HCT116 (cell line): ENCODE measurements at places on chromosomes 2 and 18. TPM values are rescaled to one million over a fixed set of nuclear protein-coding genes. Genes with fewer than 3 reads are reported as not detected.

DNA sequence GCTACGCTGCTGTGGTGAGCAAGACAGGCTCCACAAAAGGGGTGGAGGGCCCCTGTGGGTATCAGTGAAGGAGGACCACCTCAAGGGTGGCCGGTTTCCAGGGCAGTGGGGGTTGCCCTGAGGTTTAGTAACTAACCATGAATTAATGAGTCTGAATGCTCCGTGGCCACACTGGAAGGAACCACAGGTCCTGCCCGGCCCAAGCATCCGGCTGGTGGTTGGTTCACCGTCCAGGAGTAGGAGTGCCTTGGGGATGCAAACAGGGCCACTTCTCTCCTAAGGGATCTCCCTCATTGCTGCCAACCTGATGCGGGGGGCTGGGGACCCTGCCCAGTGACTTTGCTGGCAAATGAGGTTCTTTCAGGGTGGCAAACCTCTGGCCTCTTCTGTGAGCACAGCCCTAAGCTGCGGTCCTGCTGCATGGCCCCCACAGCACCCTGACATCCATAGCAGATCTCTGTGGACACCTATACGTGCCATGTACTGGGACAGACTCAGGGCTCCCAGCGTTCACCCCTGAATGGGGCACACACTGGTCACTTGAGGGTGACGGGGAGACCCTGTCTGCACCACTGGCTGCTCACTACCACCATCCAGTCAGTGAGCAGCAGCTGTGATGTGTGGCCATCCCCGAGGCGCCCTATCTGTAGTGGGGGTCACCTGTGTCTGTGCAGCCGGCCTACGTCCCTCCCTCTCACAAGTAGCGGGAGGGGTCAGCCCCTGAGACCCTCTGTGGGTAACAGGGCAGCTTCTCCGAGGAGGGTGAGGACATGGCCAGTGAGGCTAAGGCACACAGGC, 41.6 kb downstream of the HS6ST1 start:
- no peak for DNase-seq

DNA sequence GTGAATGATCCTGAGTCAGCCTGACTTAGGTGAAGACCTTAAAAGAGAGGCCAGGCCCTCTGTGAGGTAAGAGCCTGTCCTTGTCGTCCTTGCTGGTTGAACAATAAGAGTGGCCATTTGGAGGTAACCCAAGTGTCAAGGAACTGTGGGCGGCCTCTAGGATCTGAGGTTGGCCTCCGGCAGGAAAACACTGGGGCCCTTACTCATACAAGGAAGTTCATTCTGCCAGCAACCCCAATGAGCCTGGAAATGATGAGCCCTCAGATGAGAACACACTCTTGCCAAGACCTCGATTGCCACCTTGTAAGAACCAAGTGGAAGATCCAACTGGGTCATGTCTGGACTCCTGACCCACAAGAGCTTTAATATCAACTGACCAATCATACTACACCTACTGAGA, 95.5 kb upstream of the LRATD1 start:
- no peak for DNase-seq

- no peak for DNase-seq
Measured at GRCh38 chr2:45979065-45979464, 318.1 kb upstream of the EPAS1 start.

GRCh38 chr2:9897846-9898245, 53.6 kb upstream of the GRHL1 start:
- DNase-seq, result no peak

DNA sequence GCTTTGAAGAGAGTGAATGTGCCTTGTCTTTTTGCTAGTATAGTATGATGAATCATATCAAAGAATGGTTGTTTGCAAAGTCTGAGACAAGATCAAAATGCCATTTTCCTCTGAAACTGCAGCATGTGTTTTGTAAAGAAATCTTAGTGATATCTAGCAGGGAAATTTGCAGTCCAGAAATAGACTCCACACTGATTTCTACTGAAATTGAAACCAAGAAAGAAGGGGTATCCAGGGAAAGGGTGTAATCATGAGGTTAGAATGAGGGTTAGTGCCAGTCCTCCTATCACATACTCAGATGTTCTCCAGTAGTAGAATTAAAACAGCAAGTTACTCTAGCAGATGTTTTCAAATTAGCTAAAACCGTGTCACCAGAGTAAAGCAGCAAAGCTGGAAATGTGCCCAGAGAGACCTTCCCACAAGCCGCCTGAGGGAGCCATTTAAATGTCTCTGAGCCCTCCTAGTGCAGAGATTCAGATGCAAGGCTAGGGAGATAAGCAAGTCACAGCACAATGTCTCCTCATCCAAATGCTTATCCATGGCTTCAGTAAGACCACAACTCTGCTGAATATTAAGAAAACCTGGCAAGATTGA, 4.9 kb downstream of the DLGAP1 start:
- DNase-seq, result no peak

DNA sequence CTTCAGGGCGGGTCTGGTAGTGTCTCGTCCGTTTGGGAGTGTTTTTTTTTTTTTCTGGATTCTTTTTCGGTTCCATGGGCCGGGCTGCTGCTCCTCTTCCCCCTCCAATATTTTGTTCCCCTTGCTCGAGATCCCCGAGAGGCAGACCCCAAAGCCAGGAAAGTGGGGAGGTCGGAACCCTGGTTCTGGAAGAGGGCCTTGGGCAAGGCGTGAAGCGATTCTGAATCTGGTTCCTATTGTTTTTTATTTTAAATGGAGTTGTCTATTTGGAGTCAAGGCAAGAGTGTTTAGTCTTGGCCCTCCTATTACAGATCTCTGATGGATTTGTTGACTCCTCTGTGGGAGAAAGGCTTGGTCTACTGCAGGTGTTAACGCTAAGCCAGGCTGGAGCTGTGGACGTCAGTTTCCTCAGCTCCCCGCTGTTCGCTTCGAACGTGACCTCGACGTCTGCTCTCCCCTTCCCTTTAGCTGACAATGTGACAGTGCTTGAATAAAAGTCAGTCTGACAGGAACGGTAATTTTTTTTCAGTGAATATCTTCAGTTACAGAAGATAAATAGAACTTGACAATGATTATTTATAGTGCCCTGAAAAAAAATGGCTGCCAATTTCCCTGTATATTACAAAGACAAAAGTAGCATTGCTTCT, 683 bp upstream of the DNAJC27 start:
- DNase-seq, result peak; percentile 12

The MAP4K4 gene
- 62.3 TPM for total RNA-seq

DNA sequence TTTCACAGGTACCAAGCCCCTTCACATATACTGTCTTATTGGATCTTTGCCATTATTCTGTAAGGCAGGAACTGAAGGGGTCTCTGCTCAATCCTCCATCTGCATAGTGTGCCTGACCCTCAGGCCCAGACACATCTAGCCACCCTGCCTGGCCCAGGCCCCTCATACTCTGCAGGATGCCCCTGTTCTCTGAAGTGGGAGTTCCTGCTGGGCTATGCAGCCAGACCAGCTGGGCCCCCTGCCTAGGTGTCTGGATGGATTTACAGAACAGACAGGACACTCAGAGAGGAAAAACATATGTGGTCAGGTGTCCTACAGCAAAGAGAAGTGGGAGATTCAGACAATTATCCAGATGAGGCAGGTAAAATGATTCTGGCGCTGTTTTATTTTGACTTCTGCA, 42.0 kb downstream of the SLC4A5 start:
- no peak for DNase-seq

DNA sequence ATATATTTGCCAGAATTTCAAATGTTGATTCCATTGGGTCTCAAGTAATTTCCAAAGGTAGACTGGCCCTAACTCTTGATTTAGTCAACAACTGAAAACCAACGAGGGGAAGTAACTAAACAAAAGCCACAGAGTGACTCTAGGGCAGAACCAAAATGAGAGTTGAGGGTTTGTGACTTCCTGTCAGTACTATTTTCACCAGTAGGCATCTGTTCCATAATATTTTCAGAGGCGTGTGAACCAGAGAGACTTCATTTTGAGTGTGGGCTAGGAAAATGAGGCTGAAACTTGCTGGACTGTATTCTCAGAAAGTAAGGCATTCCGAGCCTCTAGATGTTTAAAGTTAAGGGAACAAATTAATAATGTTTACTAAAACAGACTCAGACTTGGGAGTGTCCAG, 70.6 kb downstream of the GDF7 start:
- no peak for DNase-seq

DNA sequence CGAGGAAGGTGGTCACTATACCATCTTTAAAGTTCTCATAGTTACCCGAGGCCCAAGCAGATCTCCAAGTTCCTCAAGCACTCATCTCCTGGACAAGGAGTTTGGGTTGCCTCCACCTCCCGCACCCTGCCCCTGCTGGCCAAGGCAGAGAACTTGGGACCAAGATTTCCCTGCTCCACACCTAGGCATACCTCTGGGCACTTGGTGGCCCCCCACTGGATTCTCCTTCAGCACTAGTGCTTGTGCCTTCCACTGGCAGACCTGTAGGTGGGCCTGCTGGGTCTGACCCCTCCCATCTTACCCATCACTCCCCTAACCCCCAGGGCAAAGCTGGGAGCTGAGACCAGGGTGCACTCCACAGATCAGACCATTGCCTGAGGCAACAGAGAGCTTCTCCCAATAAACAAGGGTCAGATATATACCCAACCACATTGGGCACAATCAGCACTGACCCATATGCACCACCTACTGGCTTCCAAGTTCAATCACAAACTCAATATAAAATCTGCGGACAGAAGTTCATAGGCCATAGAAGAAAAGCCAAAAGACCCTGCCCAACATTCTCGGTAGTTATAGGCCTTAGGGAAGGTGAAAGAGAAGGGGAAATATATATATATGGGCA, 244.2 kb downstream of the EXOC6B start:
- no peak for DNase-seq
